GM23338 (cell line): ENCODE measurements at places on chromosomes 5 and 9.

- no peak for DNase-seq
Measured at GRCh38 chr9:70532716-70533115, 118.3 kb upstream of the KLF9 start.

GRCh38 chr5:113489299-113489698 lies 1.0 kb upstream of the MCC start:
- DNase-seq, result no peak

- no peak for DNase-seq
Measured at GRCh38 chr5:131475541-131475941, 159.5 kb downstream of the RAPGEF6 start.

- peak; percentile 75 for DNase-seq
Measured at GRCh38 chr5:96595300-96596090, 66.7 kb upstream of the CAST start.

GRCh38 chr9:28741459-28741858 lies 1168.2 kb upstream of the C9orf72 start:
- no peak for DNase-seq

DNA sequence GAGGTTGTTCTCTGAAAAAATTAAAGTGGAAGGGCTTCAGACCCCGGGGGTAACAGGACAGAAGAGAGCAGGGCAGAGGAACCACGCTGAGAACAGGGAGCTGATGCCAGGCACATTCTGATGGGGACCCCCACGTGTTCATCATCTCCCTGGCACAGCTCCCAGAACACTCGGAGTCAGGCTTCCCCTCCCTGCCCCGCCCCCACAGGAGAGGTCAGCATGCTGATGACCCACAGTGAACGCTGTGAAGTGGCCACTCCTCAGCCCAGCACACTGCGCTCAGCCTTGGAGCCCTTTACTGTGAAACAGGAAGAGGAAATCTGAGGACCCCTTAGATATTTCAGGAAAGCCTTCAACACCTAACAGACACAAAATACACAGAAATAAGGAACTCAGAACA lies 16.4 kb downstream of the RETREG1 start:
- no peak for DNase-seq

DNA sequence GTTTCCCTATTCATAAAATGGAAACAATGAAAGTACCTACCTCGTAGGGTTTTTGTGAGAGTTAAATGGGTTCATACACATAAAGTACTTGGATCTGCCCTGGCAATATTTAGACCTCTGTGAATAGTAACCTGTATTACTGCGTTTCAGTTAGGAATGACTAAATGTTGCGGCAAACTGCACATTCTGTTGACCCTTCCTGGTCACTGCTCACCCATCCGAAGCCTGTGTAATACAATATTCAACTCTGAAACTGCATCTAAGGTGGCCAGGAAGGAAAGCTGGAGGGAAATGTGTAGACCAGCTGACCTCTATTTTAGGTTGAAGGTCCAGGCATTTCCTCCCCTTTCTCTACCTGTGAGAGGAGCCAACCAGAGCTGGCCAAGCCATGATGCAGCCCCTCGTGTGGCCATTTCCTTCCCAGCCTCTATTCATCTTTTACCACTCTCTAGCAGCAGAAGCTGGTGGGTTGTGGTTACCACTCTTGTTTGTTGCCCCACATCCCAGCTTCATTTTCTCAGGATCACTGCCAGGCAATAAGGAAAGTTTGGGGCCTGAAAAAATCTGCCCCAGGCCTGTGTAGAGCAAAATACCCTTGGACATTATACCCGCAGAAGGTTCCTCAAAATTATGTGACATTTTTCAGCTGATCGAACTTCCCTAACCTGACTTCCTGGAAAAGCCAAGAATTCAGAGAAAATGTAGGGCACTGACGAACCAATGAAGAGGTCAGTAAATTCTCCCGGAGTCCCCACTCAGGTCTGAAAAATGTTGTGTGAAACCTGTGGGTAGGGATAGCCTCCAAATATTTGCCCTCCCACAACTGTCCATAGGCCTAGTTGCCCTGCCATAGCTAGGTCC lies 20.5 kb upstream of the PDCD1LG2 start:
- DNase-seq, result no peak

DNA sequence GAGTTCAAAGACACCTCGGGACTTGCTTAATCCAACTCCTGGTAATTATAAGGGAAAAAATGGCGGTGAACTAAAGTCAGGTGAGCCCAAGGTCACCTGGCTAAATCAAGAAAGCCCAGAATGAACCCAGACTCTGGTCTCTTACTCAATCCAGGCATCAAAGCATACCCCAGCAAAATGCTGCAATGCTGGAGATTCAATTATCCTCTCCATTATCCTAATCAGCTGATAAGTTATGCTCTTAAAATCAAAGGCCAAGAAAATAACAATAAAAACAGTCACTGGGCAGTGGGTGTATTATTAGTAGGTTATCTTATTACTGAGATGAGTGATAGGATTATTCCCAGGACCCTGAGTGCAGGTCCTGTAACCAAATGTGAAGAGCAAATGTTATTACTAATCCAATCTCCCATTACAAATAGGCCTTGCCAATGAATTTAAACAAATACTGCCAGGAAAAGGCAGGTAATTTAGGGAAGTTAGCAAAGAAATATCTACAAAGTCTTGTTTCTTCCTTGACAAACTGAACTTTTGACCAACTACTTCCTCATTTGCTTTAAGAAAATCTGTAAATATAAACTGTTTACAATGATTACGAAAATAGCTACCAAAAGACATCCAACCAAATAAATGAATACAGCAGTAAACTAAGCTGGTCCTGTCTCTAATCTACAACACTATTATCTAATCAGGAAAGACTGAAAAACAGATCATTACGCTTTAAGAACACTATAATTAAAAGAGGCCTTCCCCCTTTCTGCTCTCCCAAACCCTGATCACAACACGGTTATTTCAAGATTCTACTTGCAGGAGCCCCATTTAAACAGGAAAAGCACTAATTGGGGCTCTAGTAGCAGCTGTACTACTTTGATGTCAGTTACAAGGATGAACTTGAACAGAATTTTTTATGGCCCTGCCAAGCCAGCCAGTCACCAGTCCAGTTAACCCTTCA lies 103.2 kb downstream of the MED27 start:
- DNase-seq, result no peak

GRCh38 chr5:172185096-172185461 lies 2.9 kb downstream of the STK10 start:
- no peak for DNase-seq

- DNase-seq, result no peak
Measured at GRCh38 chr9:110257956-110258355, 1.6 kb upstream of the TXN start.
